NCI-H526 treated with DMSO at 0.1 percent for 48 hours (cell line): ENCODE measurements at places on chromosomes 16 and 17.

DNA sequence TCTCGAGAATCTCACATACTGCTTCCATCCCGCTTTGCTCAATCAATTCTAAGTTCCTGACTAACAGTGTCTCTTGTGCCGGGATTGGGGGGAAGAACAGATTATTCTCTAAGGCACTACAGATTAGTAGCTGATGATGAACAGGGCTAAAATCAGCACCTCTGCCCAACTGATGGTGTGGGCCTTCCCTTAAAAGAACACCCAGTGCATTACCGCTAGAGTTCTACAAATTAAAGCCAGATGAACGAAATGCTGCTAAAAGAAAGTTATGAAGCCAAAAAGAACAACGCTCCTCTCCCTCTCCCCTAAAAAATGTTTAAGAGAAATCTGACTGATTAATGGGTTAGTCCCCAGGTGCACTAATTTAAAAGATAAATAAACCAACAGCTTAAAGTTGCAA, 4.4 kb downstream of the CDC27 start:
- DNase-seq: no peak

- DNase-seq: no peak
Observed at GRCh38 chr16:59330019-59330670, 596.0 kb upstream of the GOT2 start.

DNA sequence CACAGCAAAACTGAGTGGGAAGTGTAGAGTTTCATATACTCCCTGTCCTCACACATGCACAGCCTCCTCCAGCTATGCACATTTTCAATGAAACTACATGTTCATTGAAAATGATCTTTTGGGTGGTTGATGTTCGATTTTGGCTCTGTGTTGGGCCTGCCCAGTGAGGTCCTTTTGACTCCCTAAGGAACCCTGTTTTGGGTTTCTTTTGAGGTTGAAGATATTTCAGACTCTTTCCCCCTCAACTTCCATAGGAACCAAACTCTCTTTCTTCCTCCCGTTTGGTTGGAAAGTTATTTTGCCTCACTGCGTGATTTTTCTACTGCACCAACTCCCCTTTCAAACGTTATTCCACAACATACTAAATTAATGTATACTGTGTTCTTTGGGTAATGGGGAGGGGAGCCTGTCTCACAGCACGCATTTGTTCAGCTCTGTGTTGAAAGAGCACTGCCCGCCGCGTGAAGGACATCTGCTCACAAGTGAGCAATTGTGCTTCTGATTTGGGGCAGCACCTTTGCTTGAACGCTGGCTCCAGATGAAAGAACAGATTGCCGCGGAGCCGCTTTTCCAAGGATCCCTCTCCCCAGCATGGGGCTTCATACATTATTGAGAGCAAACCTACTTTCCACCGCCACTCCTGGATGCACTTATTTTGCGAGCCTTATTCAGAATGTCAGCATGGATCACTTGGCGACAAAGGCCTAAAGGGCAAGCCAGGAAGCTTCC, 385.9 kb downstream of the WWOX start:
- no peak for DNase-seq

- DNase-seq: no peak
Observed at GRCh38 chr17:74097450-74098135, 105.9 kb upstream of the RPL38 start.

DNA sequence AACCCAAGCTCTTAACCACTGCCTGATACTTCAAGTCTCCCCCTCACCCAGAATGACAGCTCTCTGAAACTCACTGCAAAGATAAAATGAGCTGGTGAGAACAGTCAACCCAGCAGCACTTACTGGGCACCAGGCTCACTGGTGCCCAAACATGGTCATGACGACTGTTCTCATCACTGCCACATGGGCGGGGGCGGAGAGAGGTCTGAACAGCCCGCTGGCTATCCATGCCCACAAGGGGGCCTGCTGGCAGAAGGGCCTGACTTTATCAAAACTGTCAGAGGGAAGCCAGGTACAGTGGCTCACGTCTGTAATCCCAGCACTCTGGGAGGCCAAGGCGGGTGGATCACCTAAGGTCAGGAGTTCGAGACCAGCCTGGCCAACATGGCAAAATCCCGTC, 4.0 kb downstream of the MYBBP1A start:
- DNase-seq: no peak

- DNase-seq: no peak
Observed at GRCh38 chr16:65767125-65767524, 599.4 kb upstream of the CDH5 start.

- no peak for DNase-seq
Observed at GRCh38 chr17:58353389-58353825, 1.4 kb upstream of the SUPT4H1 start.

DNA sequence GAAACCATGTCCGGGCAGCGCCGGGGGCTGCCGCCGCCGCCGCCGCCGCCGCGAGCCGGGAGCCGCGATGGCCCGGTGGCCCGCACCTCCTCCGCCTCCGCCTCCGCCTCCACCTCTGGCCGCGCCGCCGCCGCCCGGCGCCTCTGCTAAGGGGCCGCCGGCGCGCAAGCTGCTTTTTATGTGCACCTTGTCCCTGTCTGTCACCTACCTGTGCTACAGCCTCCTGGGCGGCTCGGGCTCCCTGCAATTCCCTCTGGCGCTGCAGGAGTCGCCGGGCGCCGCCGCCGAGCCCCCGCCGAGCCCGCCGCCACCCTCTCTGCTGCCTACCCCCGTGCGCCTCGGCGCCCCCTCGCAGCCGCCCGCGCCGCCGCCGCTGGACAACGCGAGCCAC, 587 bp downstream of the HS3ST4 start:
- DNase-seq: peak; percentile 12

DNA sequence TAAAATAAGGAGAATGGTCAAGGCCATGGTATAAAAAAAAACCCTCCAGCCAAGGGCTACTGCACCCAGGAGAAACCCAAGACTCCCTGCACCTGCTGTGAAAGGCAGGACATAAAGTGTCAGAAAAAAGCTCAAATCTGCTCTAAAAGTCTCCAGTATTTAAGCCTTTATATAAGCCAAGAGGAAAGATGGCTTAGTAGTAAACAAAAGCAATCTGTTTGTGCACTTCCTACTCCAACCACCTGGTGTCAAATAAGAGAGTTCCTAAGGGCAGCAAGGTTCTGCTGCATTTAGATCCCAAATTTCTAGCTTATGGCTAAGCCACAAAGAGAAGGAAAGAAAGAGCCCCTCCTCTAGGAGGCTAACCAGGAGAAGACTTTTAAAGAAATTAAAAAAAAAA, 20.6 kb downstream of the ACSM1 start:
- DNase-seq: no peak

GRCh38 chr17:21548236-21548635, 144.1 kb upstream of the KCNJ18 start:
- DNase-seq: no peak

DNA sequence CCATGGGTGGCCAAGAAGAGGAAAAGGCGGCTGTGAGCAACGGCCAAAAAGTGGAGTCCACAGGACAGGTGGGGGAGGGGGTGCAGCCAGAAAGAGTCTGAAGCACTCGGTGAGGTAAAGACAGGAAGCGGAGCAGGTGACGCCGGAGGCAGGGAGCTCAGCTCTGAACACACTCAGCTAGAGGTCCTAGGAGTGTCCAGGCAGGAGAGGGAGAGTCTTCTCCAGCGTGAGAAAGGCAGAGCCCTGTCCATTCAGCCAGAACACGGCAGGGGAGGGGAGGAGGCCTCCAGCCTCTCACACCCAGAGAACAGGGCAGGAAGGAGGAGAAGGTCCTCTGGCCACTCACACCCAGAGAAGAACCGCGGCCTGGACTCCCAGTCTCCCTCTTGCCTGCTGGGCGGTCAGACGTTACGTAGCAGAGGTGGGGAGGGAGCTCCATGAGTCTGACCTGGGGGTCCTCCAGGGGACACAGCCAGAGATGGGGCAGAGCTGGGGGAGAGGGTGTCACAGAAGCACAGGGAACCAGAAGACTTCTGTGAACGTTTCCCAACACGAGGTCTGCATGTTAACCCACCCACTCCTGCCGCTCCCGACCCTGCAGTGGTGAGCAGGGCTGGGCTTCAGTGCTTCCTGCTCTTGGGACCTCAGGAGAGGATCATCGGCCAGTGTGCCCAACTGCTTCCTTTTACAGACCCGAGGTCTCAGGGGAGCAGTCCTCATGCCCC, 89.2 kb downstream of the ABR start:
- no peak for DNase-seq

GRCh38 chr17:64614266-64615027, 47.7 kb downstream of the SMURF2 start:
- no peak for DNase-seq

DNA sequence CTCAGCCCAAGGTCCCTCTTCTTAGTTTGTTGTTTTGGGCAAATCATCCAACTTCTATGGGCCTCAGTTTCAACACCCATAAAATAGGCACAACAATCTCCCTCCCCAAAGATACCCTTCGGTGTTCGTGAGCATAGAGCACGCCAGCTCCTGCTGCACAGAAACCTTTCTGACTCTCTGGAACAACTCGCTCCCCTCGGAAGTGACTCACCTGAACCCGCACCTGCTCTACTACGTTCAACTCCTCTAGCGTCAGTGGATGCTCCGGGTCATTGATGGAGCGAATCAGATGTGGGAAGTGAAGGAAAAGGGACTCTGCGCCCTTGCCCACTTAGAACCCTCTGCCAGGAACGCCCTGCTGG, 445 bp downstream of the CIAO2B start:
- DNase-seq: no peak

- no peak for DNase-seq
Observed at GRCh38 chr17:57350266-57350665, 93.9 kb downstream of the MSI2 start.

DNA sequence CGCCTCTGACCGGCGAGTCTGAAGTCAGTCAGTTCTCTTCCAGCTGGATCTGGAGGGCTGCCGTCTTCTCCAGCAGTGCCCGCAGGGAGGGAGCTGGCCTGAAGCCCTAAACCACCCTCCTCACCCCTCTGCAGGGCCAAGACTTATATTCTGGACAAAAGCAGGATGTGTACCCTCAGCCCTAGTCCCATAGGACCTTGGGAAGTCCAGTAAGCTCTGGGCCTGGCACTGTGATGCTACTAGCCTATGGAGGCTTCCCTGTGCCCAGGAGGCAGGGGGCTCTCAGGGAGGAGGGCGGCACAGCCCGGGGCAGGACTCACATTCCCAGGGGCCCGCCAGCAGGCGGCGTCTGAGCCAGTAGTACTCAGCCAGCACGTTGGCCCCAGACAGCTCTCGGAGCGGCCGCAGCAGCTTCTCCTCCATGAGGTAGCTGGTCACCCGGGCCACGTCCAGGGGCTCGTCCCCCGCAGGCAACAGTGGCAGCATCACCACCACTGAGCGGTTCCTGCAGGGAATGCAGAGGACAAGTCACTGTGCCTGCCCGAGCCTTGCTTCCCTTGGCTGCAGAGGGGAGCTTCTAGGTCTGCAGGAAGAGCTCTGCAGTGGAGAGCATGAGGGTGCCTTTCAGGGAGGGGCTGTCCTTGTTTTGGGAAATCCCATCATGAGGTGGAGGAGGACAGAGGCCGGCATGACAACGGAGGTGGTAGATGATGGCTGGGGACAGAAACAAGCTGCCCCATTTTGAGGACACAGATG, 41.7 kb downstream of the RMI2 start:
- DNase-seq: no peak

DNA sequence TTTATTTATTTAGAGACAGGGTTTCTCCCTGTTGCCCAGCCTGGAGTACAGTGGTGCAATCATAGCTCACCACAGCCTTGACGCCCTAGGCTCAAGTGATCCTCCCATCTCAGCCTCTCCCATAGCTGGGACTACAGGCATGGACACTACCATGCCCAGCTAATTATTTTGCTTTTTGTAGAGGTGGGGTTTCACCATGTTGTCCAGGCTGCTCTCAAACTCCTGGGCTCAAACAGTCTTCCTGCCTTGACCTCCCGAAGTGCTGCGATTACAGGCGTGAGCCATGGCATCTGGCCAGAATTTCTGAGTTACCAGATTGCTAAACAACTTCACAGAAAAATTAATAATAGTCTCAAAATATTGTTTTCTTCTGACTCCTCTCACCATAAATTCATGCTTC, 21.7 kb downstream of the MOSMO start:
- DNase-seq: no peak
